ENCODE measurements at places on chromosomes 5 and 9. TPM values are rescaled to one million over a fixed set of nuclear protein-coding genes. Genes with fewer than 3 reads are reported as not detected.

The IL3 gene
- total RNA-seq = not detected

The IRF1 gene
- total RNA-seq = 9.6 TPM

The EIF4E1B gene
- total RNA-seq = not detected

- DNase-seq = no peak
Measured at GRCh38 chr5:170757669-170758068, 25.9 kb upstream of the GABRP start.

DNA sequence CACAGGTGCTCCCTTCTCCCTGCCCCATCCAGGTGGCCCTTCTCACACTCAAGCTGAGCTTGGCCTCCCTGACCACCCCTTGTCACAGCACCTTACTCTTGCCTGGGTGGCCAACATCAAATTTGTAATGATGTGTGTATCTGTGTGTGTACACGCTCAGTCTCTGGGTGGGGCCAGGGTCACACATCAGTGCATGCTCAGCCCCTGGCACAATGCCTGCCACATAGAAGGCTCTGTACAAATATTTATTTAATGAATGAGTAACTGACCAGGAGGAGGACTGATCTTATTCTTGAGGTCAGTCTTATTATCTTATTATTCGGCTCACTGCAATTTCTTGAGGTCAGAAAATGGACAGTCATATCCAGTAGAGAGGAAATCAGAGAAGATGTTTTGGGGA, 41.3 kb upstream of the HAND1 start:
- DNase-seq = no peak

DNA sequence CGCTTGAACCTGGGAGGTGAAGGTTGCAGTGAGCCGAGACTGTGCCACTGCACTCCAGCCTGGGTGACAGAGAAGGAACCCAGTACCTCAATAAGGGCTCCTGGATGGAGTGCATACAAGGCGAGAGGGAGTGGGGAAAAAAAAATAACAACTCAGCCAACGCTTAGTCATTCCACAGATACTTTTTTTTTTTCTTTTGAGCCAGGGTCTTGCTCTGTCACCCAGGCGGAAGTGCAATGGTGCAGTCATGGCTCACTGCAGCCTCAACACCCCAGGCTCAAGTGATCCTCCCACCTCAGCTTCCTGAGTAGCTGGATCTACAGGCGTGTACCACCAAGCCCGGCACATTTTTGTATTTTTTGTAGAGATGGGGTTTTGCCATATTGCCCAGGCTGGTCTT, 59.5 kb upstream of the GGTA1 start:
- DNase-seq = no peak

GRCh38 chr5:17355586-17356346, 138.3 kb downstream of the BASP1 start:
- DNase-seq = no peak

GRCh38 chr9:94855903-94856302, 129.4 kb downstream of the AOPEP start:
- DNase-seq = no peak

DNA sequence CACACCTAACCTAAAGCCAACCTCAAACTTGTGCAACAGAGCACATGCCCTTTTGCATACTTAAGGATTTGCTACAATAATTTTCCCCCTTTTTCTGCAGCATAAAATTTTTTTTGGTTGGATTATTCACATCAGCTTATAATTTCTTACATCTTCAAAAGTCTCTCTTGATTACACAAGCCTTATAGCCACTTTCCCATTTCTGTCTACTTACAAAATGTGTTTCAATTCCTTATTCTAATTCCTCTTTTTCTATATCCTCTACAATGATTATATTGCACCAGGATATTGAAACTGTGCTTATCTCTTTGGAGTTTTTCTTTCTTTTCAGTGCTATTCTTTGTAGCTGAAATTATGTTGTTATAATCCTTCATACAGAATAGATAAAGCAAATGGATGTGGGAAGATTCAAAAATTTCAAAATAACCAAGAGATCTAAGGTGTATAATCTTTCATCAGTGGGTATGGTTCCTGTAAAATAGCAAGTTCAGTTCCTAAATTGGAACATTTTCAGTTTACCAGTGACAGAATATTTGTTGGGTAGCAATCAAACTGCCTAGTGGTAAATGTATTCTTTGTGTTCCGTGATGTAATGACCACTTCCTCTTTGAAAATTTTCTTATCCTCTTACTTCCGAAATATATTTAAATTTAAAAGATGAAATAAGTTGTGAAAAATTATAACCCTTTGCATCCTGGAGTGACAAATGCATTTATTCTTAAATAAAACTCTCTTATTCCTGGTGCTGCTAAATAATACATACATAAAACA, 386.8 kb upstream of the CHD1 start:
- DNase-seq = no peak

DNA sequence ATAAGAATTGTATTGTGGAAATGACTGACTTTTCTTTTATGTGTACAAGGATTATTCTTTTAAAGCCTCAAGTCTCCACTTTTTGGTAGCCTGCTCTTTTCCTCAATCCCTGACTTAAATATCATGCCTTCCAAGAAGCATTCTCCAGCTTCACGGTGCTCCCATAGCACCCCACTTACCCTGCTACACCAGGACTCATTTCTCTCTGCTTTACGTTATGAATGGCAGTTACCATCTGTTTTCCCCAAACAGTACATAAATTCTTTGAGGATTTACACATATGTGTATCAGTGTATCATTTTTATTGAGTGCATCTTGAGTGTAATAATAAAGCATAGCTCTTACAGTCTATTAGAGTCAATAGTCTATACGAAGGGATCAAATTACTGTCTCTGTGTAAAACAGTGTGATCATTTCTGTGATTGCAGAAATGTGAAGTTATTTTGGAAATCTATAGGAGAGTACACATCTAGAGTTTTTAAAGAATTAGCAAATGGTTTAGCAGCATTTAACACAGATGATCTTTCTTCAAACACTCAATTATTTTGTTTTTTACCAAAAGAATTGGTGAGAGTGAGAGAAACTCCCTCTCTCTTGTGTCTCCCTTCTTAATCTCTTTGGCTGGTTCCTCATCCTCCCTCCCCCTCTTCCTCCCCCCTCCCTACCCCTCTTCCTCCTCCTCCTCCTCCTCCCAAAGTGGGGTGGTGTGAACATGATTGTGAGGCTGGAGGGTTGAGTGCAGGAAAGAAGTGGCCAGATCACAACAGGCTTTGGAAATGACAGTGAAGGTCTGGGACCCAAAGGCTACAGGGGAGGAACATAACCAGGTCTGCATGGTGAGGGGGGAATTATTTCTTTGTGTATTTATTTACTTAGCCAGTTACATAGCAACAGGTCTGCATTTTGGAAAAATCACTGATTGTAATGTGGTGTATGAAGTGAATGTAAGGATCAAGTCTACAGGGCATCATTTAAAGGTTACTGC, 27.6 kb upstream of the ECM2 start:
- no peak for DNase-seq

- no peak for DNase-seq
Measured at GRCh38 chr5:160360310-160360709, 10.1 kb downstream of the C1QTNF2 start.

DNA sequence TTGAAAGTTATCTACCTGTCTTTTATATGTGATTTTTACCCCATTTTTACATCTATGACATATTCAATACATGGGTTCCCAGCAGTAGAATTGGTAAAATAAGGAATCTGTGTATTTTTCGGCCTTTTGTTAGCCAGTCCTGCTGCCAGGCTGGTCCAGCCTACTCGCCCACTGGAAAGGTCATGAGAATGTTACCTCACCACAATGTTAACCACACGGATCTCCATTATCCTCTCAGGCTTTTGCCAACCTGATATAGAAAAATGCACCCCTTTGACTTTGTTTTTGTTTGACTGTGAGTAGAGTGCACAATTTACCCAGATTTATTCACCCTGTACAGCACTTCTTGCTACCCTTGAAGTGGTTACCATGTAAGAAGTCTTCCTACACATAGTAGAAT, 167.2 kb downstream of the CTNND2 start:
- DNase-seq = no peak

DNA sequence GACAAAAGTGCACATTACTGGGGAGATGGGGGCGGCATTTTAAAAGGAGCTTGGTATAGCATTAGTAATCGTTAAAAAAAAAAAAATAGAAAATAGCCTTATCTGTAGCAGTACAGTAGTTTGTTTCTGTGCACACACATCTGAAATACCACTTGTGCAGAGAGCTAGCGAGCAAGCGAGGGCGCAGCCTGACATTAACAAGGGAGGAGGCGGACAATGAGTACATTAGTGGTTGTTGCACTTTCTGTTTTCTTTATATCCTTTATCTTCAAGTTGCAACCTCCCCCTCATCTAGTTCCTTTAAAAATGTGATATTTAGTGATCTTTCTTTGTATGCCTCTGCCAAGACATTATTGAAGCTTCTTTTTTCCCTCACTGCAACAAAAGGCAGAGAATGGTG, 880 bp upstream of the PTPDC1 start:
- no peak for DNase-seq

GRCh38 chr5:39658866-39659265, 234.1 kb upstream of the DAB2 start:
- DNase-seq = no peak

- no peak for DNase-seq
Measured at GRCh38 chr5:25979086-25979485, 1059.3 kb downstream of the CDH9 start.

DNA sequence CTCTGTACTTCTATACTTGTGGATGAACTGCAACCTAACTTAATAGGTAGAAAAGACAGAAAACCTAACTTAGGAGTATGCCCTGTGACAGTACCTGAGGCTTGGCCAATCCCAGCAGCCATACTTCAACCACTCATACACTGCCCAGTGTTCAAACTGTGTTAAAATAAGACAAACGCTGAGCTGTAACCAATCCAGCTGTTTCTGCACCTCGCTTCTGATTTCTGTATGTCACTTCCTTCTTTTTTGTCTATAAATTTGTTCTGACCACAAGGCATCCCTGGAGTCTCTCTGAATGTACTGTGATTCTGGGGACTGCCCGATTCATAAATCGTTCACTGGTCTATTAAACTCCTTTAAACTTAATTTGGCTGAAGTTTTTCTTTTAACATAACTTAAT, 41.4 kb downstream of the AUH start:
- no peak for DNase-seq

- DNase-seq = no peak
Measured at GRCh38 chr5:9149988-9150387, 395.9 kb downstream of the SEMA5A start.
